ENCODE measurements at places on chromosomes 4 and X.

GRCh38 chr4:11860996-11861395 is 432.3 kb upstream of the HS3ST1 start:
- no peak for DNase-seq

- no peak for DNase-seq
Observed at GRCh38 chrX:33273535-33273934, 62.2 kb upstream of the DMD start.

DNA sequence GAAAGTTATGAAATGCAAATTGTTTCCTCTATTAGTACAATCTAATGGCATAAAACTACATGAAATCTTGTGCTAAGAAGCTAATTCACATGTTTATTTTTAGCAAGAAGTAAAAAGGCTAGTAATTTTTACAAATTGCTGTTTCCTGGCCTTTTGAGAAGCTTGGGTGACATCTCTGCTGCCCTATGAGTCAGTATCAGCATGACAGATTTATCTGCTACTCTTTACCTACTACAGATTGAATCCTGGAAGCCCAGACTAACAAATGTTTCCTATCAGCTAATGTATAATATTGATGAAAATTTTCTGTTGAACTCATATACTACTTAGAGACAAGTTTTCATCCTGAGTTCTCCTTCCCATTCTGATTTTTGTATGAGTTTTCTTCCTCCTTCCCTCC is 232.4 kb downstream of the DCTD start:
- peak; percentile 20 for DNase-seq

DNA sequence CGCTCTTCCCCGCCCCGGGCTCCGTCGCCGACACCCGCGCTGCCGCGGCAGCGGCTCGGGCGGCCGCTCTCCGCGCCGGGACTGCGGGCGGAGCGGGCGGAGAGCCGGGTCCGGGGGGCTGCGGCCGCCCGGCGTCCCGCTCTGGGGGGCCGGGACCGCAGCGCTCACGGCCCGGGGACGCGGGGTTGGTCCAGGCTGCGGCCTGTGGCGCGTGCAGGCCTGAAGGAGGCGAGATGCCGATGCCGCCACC is 492 bp downstream of the GALNT7 start:
- DNase-seq: no peak

GRCh38 chrX:44080083-44080482 is 106.9 kb upstream of the NDP start:
- DNase-seq: no peak

GRCh38 chrX:126265116-126265515 is 99.0 kb upstream of the DCAF12L2 start:
- no peak for DNase-seq

GRCh38 chr4:7029921-7030320 is 13.3 kb upstream of the TADA2B start:
- no peak for DNase-seq
